GDM1 (cell line): ENCODE measurements at places on chromosomes 5 and 9.

GRCh38 chr5:83321483-83322055, 150.0 kb upstream of the VCAN start:
- no peak for DNase-seq

DNA sequence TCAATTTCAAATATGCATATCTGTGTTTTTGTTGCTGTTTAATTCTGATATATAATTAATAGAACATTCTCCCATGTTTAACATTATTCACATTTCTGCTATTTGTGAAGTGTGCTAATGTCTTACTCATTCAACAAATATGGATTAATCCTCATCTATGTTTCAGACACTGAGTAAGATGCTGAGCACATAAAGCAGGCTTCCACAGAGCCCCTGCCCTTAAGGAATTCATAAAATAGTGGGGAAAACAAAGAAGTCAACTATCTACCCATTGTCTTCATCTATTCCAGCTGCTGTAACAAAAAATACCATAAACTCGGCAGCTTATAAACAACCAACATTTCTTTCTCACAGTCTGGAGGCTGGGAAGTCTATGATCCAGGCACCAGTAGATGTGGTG, 333.3 kb downstream of the SEMA5A start:
- DNase-seq: no peak

- no peak for DNase-seq
Measured at GRCh38 chr9:12584656-12585522, 108.3 kb upstream of the TYRP1 start.

DNA sequence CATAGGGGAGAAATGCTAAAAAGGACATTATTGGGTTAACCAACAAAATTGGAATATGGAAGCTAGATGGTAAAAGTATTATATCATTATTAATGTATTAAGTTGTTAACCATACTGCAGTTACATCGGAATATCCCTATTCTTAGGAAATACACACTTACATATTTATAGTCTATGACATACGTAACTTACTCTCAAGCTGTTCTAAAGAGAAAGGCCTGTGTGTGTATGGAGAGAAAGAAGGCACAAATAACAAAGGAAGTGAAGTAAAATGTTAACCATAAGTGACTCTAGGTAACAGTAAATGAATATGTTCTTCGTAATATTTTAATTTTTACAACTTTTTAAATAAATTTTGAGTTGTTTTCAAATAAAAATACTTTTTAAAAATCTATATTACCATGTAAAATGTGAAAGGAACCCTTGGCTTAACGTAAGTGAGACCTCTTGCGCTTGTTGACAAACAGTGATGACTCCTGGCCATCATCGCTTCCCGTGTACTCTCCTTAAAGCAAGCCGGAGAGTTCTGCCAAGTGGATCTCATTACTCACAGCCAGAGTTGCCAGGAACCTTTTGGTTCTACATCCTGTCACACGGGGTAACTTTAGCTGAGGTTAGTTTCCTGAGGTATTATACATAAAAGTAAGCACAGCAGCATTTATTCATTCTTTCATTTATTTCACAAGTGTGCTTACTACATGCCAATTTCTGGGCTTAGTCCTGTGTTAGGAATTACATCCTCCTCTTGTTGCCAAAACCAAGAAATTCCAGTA, 165.4 kb downstream of the EPB41L4A start:
- no peak for DNase-seq

DNA sequence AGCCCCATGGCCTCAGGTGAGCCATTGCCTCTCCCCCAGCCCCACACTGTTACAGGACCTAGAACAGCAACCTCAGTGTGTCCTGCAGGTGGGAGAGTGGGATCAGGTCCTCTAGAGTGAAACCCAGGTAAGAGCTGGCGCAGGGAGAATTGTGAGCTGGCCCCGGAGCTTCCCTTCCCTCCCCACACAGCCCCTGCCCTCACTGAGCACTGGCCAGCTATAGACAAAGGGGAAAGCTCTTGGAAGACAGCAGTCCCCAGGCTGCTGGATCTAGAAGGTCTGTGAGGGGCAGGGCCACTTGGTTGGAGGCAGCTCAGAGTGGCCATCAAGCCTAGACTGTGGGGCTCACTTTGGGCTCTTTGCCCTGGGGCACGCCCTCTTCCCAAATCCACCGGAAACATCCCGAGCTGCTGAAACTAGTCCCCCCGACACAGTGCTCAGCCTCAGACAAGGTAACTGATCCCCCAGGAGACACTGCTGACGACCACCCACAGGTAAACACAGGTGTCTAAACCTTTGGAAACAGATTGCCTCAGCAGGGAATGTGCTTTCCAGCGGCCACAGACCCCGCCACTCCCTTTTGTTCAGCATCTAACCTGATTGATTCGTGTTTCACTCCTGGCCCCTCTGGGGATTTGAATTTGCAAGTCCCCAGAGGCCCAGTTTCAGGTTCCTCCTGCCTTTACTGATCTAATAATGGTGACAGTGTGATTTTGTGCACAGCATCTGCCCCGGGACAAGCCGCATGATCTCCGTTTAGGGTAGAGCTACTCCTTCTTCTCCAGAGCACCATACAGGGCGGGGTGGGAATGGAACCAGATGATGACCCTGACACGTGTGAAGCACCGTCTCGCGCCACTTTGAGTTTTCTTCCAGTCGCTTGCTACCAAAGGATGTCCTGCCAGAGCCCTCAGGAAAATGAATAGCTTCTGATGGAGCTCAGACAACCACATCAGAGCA, 42.2 kb upstream of the ADAMTS2 start:
- DNase-seq: no peak

DNA sequence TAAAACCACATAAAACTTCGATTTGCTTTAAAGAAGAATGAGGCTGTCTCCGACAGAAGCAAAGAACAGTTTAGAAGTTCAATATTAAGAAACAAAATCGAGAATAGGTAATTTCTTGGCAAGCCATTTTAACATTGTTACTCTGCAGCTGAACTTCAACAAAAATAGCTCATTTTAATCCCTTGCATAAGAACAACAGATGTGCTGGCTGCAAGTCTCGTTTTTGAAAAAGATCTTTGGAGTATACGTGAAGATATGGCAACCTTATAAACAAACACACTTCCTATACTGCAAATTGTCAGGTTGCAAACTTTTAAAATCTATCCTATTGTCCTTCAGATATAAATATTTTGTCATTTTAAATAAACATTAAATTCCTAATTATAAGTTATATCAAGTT, 71.5 kb downstream of the FBN2 start:
- no peak for DNase-seq

DNA sequence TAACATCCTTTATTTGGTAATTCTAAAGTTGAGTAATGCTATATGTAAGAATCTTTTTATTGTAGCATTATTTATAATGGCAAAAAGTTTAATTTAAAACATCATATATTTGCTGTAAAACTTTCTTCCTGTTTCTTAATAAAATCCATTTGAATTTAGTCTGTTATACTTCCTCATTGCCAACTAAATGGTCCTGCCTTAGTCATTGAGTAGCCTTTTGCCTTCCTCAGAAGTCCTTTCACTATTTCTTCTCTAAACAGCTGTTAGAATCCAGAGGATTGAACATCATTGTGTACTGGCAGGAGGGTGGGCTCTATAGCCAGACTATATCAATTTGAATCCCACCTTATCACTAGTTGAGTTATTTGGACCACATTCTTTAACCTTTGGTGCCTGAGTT, 11.0 kb downstream of the SLC44A1 start:
- no peak for DNase-seq

- no peak for DNase-seq
Measured at GRCh38 chr5:133478199-133478985, 133.9 kb downstream of the FSTL4 start.

- peak; percentile 1 for DNase-seq
Measured at GRCh38 chr5:83608122-83608521, 112.5 kb downstream of the HAPLN1 start.

GRCh38 chr5:73032635-73033034, 76.8 kb downstream of the FCHO2 start:
- DNase-seq: no peak

- DNase-seq: no peak
Measured at GRCh38 chr9:133003671-133004090, 25.2 kb downstream of the GFI1B start.

DNA sequence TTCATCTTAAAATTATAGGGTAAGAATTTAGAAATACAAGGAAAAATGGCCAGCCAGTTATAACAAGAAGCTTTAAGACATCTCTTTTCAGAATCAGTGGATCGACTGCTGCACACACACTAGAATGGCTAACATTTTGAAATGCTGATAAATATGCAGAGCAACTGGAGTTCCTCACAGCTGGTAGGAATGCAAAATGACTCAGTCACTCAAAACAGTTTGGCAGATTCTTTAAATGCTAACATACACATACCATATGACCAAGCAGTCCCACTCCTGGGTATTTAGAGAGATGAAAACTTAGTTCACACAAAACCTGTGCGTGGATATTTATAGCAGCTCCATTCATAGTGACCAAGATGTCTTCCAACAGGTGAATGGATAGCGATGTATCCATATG, 23.2 kb upstream of the PSAT1 start:
- DNase-seq: no peak

GRCh38 chr9:137853392-137853995, 24.1 kb upstream of the CACNA1B start:
- no peak for DNase-seq

DNA sequence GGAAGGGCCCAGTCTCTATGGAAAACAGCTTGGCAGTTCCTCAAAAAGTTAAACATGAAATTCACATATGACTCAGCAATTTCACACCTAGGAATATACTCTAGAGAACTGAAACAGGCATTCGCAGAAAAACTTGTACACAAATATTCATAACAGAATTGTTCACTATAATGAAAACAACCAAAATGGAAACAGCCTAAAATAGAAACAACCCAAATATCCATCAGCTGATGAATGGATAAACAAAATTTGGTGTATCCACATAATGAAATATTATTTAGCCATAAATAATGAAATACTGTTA, 4.8 kb upstream of the GPR150 start:
- DNase-seq: no peak

GRCh38 chr5:45796959-45797553, 100.9 kb upstream of the HCN1 start:
- peak; percentile 3 for DNase-seq

GRCh38 chr5:102772273-102772672, 17.2 kb downstream of the PAM start:
- no peak for DNase-seq

DNA sequence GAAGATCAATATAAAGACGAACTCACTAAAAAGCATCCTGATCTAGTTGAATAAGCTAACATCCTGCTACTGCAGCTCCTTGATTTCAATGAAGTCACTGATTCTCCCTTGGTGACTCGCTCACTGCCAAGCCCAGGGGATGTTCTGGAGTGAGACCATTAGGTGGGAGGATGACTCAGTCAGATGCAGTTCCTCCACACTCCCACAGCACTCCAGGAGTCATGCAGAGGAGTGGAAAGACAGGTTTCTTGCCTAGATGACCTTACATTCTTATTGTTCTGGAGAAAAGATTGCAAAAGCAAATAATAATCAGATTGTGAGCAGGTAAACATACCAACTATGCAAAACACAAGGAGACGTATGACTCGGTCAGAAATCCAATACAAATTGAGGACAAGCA, 15.3 kb downstream of the GCNT4 start:
- DNase-seq: no peak

DNA sequence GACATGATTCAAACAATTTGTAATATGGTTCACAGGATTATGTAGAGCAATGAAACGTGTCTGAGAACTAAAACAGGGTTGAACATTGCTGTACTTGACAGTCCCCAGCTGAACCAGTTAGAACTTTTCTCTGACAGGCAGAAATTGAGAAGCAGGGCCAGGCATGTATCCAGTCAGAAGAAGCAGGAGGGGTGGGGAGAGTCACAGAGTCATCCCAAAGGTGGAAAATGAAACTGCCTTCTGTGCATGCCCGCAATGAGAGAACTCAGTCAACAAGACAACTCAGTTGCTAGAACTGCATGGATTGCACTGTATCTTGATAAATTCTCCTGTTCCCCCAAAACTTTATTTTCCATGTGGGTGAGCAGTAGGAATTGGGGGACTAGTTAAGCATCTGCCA, 72.9 kb upstream of the PRLR start:
- no peak for DNase-seq

- DNase-seq: no peak
Measured at GRCh38 chr5:8686707-8687106, 817.8 kb downstream of the MTRR start.

- DNase-seq: no peak
Measured at GRCh38 chr9:131840220-131840619, 100.3 kb upstream of the RAPGEF1 start.

- DNase-seq: no peak
Measured at GRCh38 chr9:97623946-97624345, 9.2 kb downstream of the TSTD2 start.

GRCh38 chr9:82202808-82203207, 214.2 kb downstream of the SPATA31D1 start:
- no peak for DNase-seq

- no peak for DNase-seq
Measured at GRCh38 chr5:111720333-111720890, 36.6 kb downstream of the NREP start.

- DNase-seq: no peak
Measured at GRCh38 chr9:116360016-116360415, 206.4 kb downstream of the PAPPA start.

DNA sequence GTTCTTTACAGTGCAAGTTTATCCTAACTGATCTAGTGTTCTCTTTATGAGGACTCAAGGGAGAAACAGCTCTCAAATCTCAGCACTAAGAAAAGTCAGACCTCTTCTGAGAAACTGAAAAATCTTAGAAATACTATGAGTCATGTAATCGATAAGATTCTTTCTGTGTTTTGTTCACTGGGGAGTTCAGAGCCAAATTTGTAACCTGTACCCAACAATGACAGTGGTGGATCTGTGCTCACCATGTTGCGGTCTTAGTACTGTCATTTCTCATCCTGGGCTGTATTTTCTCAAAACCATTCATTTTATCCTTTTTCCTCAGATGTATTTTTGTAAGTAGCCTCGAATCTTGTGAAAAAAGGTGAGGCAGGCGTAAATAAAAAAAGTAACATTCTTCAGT, 146.4 kb downstream of the ACER2 start:
- no peak for DNase-seq

DNA sequence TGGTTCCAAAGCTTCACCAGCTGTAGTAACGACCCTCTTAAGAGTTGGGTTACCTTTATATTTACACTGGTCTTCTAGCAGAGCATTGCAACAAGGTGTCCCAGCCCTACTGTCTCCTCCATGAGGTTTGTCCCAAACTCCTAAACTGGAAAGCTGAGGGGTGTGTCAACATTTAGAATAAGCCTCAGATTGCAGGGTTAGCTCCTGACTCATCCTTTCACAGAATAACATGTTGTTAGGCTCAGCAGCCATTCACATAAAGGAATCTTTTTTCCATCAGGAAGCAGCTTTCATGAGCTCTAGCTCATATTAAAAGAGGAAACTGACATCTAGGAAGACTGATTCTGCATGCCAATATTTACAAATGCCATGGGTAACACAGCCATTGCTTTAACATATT, 238.7 kb downstream of the EFNA5 start:
- no peak for DNase-seq

DNA sequence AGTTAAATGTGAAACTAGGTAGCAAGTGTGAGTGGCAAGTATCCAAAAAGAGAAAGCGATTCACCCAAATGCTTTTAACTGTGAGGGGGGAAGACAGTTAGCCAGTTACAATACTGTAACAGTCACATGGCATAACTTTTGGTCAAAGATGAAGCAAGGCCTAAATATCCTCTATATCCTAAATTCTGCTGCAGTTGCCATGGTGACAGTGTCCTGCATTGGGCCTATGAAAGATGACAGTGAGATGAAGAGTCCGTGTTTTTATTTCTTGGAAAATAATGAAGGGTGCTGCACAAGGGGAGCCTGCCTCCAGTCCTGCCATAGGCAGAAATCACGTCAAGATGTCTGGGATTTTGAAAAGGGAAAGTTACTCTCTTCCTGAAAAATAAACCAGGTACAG, 534.6 kb downstream of the NTRK2 start:
- DNase-seq: no peak
